ENCODE measurements at places on chromosomes 6 and 20. TPM values are rescaled to one million over a fixed set of nuclear protein-coding genes. Genes with fewer than 3 reads are reported as not detected.

Gene ALDH5A1
- total RNA-seq: 2.3 TPM

Gene RAET1E
- not detected for total RNA-seq

GRCh38 chr6:154318721-154319120, 37.9 kb downstream of the IPCEF1 start:
- H3K4me1 ChIP-seq: no peaks in the 10 kb centered on the region
- no peaks in the 10 kb centered on the region for H3K36me3 ChIP-seq
- no peak overlapping the region for H3K4me3 ChIP-seq
- no peak for DNase-seq
- no peak overlapping the region for H3K27ac ChIP-seq

- H3K36me3 ChIP-seq: no peaks in the 10 kb centered on the region
- peak overlapping the region; percentile 83 for H3K4me3 ChIP-seq
- peaks cover 1% of the 10 kb centered on the region for H3K27me3 ChIP-seq
- no peak for DNase-seq
- peaks cover 39% of the 10 kb centered on the region for H3K4me1 ChIP-seq
Observed at GRCh38 chr6:53358440-53359094, 9.8 kb upstream of the ELOVL5 start.

- DNase-seq: no peak
- H3K36me3 ChIP-seq: no peaks in the 10 kb centered on the region
- H3K4me1 ChIP-seq: no peaks in the 10 kb centered on the region
Observed at GRCh38 chr6:1070085-1070521, 241.8 kb upstream of the FOXQ1 start.

DNA sequence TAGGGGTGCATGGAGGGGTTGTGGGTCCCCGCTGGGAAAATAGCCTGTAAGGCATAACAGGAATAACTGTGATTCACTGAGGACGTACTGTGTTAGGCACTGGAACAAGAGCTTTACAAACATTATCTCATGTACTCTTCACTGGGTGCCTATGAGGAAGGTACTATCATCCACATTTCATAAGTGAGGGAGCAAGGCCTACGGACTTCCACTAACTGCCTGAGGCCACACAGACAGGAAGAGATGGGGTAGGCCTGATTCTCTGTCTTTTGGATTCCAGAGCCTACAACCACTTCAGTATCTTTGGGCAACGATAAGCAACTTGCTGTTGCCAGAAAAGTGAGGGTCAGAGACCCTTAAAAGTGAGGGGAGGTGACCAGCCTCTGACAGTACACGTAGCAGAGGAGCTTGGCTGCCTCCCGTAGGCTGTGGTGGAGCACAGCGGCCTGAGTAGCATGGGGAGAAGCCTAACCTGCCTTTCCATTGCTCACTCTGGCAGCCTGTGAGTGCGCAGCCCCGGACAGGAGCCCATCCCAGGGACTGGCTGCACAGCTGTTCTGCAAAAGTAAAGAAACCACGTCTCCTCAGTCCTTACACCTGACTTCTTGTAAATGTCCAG, 30.4 kb downstream of the PSMB1 start:
- no peak overlapping the region for H3K4me3 ChIP-seq
- no peak overlapping the region for H3K27ac ChIP-seq
- DNase-seq: no peak
